IMR-90 (cell line): ENCODE measurements at places on chromosomes 7 and 10. TPM values are rescaled to one million over a fixed set of nuclear protein-coding genes. Genes with fewer than 3 reads are reported as not detected.
A peak's percentile ranks its signal among the peaks of the same experiment; 100 is the strongest.

INHBA gene
- 112 and 133 TPM in 2 replicates for total RNA-seq

GLI3 gene
- total RNA-seq = 1.3 and 1.7 TPM in 2 replicates

HERC4 gene
- total RNA-seq = 92.8 and 177 TPM in 2 replicates

- no peak for DNase-seq
Measured at GRCh38 chr10:73398024-73398423, 15.8 kb downstream of the ANXA7 start.

GRCh38 chr10:43233601-43234430 lies 33.0 kb downstream of the RASGEF1A start:
- no peak for DNase-seq

GRCh38 chr10:71575451-71575850 lies 144.1 kb downstream of the C10orf105 start:
- no peak for DNase-seq

- no peak for DNase-seq
Measured at GRCh38 chr10:23676296-23676695, 237.4 kb downstream of the OTUD1 start.

DNA sequence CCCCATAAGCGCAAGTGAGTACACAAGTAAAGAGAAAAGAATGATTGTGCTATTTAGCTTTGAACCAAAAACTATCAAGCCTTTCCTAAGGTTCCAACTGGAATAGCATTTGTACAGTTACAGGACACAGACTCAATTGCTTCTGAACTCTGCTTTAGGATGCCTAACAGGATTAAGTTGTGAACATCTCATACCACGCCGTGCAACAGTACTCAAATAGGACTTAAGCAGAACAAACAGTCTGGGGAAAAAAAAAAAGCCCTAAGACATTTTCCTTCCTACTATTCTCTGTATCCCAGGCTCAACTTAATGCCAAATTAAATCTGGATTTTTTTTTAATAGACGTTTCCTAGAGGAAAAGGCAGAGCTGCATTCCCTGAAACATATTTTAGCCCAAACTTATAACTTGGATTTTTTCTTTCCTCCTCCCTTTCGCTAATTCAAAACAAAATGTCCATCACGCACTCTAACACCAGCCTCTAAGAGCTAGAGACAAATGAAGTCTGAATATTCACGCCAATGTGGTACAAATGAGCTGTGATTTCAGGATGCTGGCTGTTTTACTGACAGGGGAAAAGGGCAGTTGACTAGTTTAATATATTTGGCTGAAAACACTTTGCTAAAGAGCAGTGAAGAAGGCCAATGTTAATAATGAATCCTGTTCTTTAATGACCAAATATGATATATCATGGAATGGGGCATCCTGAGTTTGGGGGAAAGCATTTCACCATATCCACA lies 68.6 kb downstream of the CALD1 start:
- DNase-seq = no peak

GRCh38 chr7:151648429-151648828 lies 128.7 kb upstream of the RHEB start:
- DNase-seq = peak; percentile 72

- no peak for DNase-seq
Measured at GRCh38 chr10:67722113-67722512, 26.1 kb upstream of the CTNNA3 start.

DNA sequence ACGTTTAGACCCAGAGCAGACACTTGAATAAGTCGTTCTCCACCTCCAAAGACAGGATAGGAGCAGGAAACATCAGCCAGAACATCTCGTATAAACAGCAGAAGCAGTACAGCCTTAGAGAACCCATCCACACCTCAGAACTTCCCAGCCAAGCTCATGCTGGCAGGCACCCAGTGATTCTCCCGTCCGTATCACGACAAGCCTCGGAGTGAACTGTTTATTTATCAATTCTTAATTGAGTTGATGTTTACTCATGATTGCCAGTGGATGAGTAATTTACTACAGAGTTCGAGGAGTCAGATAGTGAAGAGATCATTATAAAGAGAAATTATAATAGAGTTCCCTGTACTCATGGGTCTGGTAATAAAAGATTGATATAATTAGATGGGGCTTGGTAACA lies 811.5 kb downstream of the LRMDA start:
- no peak for DNase-seq

DNA sequence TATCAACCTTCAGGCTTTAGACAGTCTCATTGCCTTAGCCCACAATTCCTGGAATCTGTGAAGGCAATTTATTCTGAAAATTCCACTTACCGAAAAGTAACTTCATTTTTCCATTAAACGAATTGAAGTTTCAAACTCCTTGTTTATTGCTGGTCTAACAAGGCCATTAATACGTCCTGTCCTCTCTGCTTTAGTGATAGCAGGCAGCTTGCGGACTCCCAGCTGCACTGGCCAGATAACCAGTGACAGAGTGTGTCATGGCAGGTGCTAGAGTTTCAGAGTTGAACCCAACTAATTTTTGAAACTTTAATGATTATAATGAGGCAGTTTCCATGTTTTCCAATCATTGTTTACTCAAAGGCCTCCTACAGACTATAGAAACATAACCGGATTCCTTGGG lies 31.1 kb downstream of the LOXL4 start:
- no peak for DNase-seq

ERVW-1 gene
- not detected in 2 replicates for total RNA-seq

- DNase-seq = peak; percentile 80
Measured at GRCh38 chr10:96565774-96566173, 21.0 kb downstream of the TM9SF3 start.

GRCh38 chr7:32479574-32480200 lies 10.5 kb downstream of the LSM5 start:
- DNase-seq = peak; percentile 52

UCN3 gene
- total RNA-seq = not detected in 2 replicates

DNA sequence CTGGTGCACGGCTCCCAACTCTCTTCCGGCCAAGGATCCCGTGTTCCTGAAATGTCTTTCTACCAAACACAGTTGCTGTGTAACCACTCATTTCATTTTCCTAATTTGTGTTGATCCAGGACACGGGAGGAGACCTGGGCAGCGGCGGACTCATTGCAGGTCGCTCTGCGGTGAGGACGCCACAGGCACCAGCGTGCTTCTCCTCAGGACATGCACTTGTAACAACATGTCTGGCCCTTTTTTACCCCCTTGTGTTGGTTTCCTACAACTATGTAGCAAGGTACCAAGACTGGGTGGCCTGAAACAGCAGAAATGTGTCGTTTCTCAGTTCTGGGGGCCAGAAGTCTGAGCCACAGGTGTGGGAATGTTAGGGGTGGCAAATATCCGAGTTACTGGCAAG lies 18.2 kb downstream of the CALML5 start:
- no peak for DNase-seq

IGF2BP3 gene
- total RNA-seq = 59.3 and 94.2 TPM in 2 replicates

RTKN2 gene
- total RNA-seq = 0.90 and 2.2 TPM in 2 replicates

DNA sequence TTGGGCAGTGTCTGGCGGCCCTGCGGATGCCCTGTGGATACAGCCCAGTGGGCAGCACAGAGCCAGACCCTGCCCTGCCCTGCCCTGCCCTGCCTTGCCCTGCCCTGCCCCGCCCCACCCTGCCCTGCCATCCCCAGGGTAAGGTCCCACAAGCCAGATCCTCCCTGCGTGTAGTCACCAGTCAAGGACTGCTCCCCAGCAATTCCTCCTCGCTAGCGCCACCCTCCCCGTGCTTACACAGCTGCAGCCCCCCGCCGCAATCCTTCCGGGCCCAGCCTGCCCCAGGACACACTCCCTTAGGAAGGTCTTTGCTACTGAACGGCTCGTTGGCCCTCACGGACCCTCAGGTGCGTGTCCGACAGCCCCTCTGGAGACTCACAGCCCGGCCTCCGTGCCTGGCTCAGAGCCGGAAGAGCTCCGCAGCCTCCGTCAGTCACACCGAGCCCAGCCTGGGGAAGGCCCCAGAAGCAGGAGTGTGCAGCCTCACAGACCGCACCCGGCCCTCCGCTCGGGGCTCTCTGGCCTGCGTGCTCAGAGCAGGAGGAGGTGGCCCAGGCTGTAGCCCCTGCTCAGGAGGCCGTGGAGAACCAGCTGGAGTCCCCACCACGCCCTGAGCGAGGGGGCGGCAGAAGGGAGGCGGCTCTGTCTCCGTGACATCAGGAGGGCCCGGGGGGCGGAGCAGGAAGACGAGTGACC lies 68.3 kb downstream of the PWWP2B start:
- no peak for DNase-seq

DNA sequence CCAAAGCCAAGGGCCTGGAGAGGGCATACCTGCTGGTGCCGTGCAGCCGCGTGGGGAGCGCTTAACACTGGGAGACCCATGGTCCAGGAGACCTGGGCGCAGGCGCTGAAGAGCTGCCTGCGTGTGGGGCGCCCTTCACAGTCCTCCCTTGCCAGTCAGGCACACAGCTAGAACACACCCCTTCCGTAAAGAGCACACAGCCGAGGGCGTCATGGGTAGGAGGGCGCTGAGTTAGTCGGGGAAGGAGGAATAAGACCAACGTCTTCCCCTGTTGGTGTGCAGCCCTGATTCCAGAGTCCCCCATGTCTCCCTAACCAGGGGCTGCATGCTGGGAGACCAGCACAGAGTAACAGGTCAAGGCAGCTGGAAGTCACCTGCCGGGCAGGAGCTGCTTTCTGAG lies 273.9 kb downstream of the USP6NL start:
- no peak for DNase-seq

C10orf143 gene
- total RNA-seq = 0.36 and 0.56 TPM in 2 replicates

PLAU gene
- total RNA-seq = 115 and 123 TPM in 2 replicates

GRCh38 chr10:123746942-123747341 lies 80.8 kb downstream of the GPR26 start:
- no peak for DNase-seq

ZPBP gene
- total RNA-seq = not detected in 2 replicates

DNA sequence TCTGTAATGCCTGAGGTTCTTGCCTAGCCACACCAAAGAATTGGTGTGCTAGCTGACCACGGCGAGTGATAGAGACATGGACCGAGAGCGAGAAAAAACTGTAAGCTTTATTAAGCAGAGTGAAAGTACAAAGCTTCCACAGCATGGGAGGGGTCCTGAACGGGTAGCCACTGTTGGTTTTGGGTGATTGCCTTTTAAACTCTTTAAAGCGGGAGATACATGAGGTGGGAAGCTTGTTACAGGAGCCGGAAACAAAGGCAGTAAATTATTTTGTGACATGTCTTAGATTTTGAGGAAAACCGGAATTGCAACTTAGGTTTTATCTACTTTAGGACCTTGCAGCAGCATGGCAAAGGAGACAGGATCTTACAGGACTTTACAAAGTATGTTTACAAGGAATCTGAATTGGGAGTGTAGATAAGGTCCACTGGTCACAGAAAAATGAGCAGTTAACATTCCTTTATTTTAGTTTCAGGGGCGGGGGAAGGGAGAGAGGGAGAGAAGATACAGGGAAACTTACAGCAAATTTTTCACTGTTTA lies 252.7 kb upstream of the MBL2 start:
- peak; percentile 21 for DNase-seq

CDHR3 gene
- 1.6 and 1.7 TPM in 2 replicates for total RNA-seq

CHAT gene
- not detected in 2 replicates for total RNA-seq

SPDYE11 gene
- total RNA-seq = not detected in 2 replicates

DNA sequence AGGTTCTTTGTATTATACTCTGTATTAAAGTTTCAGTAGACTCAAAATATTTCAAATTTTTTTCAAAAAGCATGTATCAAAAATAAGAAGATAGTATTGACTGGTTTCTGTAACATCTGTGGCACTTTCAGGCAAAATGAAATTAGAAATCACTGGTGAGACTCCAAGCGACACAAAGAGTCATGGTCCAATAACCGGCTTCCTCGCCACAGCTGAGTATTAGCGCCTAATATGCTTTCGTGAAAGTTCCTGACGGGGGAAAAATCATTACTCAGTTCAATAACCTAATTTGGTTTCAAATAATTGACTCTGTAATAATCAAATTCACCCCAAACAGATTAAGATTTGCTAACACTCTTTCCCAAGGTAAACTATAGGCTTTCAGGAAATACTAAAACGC lies 13.4 kb downstream of the TMEM209 start:
- DNase-seq = no peak

GRCh38 chr7:104458875-104459274 lies 130.5 kb downstream of the LHFPL3 start:
- no peak for DNase-seq

DNA sequence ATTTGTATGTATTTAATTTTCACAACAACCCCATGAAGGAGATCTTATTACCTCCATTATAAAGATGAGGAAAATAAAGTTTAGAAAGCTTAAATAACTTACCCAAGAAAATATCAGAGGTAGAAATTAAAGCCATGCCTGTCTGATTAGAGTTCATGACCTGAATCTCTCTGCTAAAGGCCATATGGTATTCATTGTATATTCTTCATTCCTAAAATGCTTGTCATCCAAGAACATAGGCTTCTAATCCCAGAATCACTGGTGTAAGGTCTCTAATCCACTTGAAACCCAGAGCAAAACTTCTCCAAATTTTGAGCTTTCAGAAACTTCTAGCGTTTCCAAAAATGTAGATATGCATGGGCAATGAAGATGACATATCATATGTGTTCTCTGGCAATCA lies 72.3 kb upstream of the YAE1 start:
- no peak for DNase-seq

CNTNAP2 gene
- total RNA-seq = not detected in 2 replicates

KLF14 gene
- total RNA-seq = not detected in 2 replicates

DNA sequence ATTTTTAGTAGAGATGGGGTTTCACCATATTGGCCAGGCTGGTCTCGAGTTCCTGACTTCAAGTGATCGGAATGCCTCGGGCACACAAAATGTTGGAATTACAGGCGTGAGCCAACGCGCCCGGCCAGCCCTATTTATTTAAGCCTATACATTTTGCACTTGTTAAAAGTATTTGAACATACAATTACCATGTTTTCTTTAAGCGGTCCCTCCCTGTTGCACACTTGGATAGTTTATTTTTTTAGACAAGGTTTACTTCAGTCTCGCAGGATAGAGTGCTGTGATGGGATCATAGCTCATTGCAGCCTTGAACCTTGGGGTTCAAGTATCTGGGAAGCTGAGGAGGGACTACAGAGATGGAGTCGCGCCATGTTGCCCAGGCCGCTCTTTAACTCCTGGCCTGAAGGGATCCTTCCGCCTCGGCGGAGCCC lies 35.7 kb upstream of the SRRM3 start:
- no peak for DNase-seq

VOPP1 gene
- 94.5 and 94.7 TPM in 2 replicates for total RNA-seq

ELOVL3 gene
- total RNA-seq = 0.28 and 0.36 TPM in 2 replicates

DNA sequence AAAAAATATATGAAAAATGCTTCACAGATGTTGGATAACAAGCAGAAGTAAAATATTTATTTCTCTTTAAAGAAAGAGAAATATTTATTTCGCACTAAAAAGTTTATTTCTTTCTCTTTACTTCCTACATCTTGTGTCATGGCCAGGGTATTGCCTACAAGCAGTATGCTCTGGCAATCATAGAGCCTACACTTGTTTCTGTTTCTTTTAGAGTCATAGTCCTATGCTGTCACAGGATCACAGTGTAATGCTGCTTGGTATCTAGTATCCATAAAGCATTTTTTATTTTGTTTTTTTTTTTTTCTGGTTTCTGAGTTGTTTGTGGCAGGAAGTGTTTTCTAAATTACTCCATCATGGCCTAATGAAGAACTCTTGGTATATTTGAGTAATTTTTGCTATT lies 116.0 kb downstream of the ATRNL1 start:
- DNase-seq = no peak
